ENCODE measurements at places on chromosomes 6 and 20. TPM values are rescaled to one million over a fixed set of nuclear protein-coding genes. Genes with fewer than 3 reads are reported as not detected.

KCNG1 gene
- 0.40 TPM for total RNA-seq

ZBP1 gene
- total RNA-seq, result 0.32 TPM

ABHD16B gene
- not detected for total RNA-seq

PDSS2 gene
- total RNA-seq, result 9.2 TPM

SIRPG gene
- total RNA-seq, result not detected

PCSK2 gene
- 8.5 TPM for total RNA-seq

COX7A2 gene
- 148 TPM for total RNA-seq

HLA-DRB1 gene
- 5.8 TPM for total RNA-seq

ZSCAN12 gene
- total RNA-seq, result 5.9 TPM

BCAS1 gene
- not detected for total RNA-seq

OR11A1 gene
- not detected for total RNA-seq

FAM229B gene
- total RNA-seq, result 10.1 TPM

SEC23B gene
- 20.9 TPM for total RNA-seq

FOXF2 gene
- 41.7 TPM for total RNA-seq

PKIB gene
- not detected for total RNA-seq

CGA gene
- not detected for total RNA-seq

SNPH gene
- total RNA-seq, result 9.8 TPM
